ENCODE measurements at places on chromosomes 5 and 9.

- DNase-seq: peak; percentile 46
Observed at GRCh38 chr9:83707518-83707767, 315 bp downstream of the UBQLN1 start.

DNA sequence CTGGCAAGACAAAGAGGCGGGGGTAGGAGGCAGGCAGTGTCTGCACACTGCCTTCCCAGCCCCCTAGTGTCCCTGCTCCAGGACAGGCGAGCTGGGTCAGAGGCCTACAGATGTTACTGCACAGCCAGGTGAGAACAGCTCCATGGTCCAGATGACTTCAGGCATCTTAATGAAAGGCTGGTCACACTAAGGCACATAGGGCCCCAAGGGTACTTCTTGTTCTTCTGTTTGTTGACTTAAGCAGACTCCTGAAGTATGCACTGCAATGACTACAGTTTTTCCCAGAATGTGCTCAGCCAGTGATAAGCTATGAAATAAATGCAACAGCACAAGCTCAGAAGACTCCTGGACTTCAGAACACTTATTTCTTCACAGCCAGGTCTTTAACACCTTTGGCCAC, 27.4 kb downstream of the ATPSCKMT start:
- DNase-seq: no peak

GRCh38 chr9:134214766-134215419, 50.5 kb upstream of the RNU6ATAC start:
- no peak for DNase-seq

- DNase-seq: no peak
Observed at GRCh38 chr9:122058709-122059108, 34.4 kb downstream of the TTLL11 start.

- no peak for DNase-seq
Observed at GRCh38 chr9:125325826-125326225, 64.2 kb downstream of the GAPVD1 start.

DNA sequence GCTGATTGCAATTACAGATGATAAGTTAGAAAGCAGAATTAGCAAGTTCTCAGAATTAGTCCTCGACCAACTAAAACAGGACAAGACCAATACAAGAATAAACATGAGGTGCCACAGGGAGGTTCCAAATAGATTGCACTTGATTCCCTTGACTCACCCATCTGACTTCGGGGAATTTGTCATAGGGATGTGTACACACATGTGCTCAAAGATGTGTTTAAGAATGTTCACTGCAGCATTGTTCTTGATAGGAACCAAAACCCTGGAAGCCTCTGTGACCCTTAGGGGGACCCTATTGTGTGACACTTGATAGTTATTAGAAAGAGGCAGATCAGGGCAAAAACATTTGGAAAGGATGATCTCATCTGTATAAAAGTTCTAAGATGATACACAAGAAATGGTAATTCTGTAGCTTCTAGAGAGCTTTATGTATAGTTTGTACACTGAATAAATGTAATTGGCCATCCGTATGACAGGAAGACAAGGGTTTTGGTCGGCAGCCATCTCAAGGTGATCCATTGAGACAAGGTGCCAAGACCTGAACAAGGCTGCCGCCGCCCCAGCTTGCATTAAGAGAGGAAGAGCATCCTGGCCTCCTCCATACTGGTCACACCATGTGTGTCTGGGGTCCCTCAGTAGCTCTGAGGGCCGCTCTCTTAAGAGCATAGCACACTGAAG, 48.2 kb upstream of the GARNL3 start:
- no peak for DNase-seq

GRCh38 chr9:21974722-21975409, 19.3 kb downstream of the CDKN2A start:
- no peak for DNase-seq

DNA sequence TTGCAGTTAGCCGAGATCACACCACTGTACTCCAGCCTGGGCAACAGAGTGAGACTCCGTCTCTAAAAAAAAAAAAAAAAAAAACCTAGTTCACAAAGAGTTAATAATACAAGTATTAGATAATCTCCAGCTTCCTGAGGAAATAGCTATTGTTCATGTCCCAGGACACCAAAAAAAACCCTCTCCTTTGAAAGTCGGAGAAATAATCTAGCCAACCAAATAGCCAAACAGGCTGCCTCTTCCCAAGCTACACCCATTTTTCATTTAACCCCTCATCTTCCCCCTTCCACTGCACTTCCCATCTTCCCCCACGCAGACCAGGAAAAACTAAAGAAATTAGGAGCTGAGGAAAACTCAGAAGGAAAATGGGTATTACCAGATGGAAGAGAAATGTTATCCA, 23.6 kb downstream of the CNOT8 start:
- DNase-seq: no peak

DNA sequence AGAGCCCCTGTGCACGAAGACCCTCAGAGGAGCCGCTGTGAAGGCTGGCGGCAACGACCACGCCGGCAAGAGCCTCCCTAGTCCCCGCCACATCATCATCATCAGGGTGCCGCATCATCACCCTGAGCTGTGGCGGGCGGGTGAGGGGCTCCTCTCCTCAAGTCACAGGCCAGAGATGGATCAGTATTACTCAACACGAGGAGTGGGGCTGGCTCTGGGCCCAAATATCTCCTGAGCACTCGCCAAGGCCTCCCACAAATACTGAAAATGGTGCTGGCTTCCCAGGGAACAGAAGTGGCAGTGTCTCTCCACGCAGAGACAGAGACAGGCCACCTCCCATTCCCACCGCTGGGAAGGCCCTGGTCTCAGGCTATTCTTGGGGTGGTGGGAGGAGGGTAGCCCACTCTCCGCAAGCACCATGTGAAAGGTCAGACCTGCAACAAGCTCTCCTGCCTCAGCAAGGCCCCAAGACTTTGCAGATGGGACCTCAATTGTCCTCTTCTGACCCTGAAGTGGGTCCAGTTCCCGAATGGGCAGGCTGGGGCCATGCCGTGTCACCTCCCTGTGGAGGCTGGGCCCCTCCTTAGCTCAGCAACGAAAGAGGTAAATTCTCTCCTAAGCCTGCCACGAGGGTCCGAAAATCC, 39.3 kb upstream of the ZNF354A start:
- DNase-seq: no peak

- no peak for DNase-seq
Observed at GRCh38 chr9:71683598-71684235, 84.6 kb downstream of the CEMIP2 start.

DNA sequence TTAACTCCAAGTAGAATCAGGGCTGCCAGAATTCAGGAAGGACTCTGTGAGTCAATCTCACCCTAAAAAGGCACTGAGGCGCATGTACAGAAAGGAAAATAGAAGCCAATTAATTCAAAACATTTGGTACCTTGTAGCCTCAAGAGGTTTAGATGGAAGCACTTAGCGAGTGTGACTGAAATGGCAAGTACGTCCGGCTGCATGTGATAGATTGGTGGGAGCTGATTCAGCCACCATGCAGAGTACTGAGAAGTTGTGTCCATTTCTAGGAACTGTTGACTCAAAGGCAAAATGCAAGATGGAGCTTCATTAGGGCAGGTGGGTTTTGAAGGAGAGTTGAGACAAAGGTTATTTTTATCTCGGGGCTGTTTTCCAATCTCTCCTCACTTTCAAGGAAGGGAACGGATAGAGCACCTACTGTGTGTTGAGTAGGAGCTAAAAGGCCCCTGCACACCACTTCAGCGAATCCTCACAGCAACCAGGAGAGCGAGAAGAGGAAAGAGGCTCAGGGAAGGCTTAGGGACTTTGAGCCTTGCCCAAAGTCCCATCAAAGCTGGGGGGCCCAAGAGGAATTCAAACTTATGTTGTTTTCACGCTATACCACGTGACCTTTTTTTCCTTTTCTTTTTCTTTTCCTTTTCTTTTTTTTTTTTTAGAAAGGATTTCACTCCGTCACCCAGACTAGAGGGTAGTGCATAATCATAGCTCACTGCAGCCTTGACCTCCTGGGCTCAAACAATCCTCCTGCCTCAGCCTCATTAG, 34.6 kb upstream of the CPEB4 start:
- no peak for DNase-seq

DNA sequence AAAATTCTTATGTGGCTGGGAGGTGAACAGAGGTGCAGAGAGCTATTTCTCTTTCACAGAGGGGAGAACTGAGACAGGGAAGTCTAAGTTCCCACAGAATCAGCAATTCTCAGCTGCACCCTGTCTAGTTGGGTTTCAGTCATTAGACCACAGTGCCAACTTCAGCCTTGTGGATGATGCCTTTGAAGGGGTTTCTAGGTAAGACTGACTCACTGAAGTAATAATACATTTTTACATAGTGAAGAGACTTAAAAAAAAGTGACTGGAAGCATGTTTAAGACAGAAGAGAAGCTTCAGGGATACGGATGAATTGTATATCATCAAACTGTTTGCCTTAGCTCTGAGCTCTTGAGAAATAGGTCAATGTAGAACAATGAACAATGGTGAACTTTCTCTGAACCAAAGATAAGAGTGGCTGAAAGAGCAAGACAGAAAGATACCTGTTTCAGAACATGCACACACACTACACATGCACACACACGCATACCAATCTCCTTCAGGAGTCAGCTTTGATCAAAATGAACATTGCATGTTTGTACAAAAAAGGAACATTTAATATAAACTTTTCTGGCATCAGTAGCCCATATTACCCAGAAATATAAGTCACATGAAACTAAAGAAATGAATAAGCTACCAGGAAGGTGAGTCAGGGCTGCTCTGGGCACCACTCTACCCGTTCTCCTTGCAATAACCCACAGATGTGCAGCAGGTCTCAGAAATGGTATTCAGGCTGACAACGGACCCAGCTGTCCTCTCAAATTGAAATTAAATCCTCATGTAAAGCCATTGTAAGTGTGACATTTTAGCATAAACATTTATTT, 12.6 kb upstream of the FYB1 start:
- no peak for DNase-seq

GRCh38 chr5:127216143-127216542, 74.5 kb upstream of the MEGF10 start:
- DNase-seq: no peak

DNA sequence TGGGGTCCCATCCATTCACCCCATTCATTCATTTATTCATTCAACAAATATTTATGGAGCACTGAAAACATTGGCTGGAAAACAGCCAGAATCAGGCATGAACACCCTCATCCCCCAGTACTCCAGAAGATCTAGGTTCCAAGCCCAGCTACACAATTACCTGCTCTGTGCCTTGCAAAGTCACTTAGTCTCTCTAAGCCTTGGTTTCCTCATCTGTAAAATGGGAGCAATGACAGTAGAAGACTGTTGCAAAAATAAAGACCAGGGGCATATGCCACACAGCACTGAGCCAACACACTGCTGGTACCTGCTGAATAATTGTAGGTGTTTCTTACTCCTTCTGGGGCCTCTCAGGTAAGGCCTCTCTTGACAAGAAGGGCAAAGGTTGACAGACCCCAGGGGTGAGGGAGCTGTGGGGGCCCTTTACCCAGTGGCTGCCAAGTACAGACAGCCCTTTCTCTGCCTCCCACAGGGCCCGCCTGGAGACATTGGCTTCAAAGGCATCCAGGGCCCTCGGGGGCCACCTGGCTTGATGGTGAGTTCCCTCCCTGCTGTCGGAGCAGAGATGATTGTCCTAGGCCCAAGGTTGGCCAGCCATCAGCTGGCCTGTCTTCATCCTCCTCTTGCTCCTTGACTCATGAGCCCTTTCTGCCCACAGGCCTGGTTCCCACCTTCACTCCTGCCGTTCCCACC, 22.6 kb upstream of the ORM1 start:
- DNase-seq: no peak

- DNase-seq: no peak
Observed at GRCh38 chr5:44574678-44575077, 185.5 kb upstream of the FGF10 start.

DNA sequence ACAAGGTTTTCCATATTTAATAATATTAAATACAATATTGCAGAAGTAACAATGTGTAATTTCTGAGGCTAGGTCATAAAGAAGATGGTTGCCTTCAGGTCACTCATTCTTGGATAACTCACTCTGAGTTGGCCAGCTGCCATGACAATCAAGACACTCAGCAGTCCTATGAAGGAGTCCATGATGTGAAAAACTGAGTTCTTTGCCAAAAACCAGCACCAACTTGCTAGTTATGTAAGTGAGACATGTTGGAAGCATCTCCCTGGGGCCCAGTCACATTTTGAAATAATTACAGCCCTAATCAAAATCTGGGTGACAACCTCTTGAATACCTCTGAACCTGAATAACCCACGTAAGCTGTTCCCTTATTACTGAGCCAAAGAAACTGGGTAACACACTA, 453.2 kb downstream of the CDH18 start:
- DNase-seq: no peak

DNA sequence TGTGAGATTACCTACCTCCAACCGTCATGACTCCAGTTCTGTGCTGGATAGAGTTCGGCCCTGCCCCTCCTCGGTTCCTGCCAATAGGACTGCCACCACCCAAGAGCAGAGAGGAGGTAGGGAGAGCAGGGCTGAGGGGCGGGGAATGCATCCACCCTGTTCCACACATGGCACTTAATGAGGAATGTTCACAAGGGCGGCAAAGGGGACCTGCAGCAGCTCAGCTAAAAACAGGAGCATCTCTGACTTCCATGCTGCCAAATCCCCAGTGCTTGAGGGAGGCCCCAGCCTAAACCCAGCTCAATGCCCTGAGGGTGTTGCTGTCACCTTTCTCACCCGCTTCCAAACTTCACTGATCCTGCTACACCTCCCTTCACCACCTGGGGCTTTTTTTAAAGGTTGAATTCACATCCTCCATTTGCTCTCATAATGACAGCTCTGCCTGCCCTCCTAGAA, 7.8 kb upstream of the DELE1 start:
- no peak for DNase-seq

GRCh38 chr5:6715271-6715670, 2.0 kb downstream of the TENT4A start:
- no peak for DNase-seq

GRCh38 chr5:35608881-35609779, 8.5 kb upstream of the SPEF2 start:
- DNase-seq: no peak

DNA sequence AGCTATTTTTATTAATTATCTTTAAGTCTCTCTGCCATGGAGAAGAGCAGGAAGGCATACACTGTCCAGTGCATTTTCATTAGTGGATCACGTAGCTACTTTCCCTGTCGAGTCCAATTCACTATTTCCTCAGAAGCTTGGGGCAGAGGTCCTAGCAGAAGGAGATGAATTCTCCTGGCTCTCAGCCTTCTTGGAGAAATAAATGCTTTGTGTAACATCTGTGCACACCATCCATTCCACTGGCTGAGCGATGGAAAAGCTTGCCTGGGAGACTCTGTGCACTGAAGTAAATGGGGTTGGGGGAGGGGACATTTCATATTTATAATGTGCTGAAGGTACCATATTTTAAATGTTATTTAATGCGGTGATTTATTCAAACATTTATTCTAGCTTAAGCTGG, 23.4 kb downstream of the PROP1 start:
- DNase-seq: no peak

DNA sequence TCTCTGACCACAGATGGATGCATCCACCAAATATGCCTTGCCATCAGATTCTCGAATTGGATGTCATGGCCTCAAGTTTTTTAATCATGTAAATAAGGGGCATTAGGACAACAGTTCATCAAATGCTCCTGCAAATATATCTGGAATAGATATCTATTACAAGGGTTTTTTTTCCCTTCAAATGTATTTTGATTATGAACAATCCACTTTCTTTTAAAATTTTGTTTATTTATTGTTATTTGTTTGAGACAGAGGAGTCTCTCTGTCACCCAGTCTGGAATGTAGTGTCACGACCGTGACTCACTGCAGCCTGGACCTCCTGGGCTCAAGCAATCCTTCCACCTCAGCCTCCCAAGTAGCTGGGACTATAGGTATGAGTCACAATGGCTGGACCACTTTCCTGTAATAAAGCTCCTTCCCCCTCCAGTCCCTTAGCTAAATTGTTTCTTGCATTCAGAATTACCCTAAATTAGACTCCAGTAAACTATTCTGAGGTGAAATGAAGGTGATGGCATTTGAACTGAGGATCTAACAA, 1412.1 kb downstream of the EFNA5 start:
- no peak for DNase-seq

Measured in stimulated activated CD4-positive, alpha-beta T cell treated with anti-CD3 and anti-CD28 coated beads, Interleukin-1b, Interleukin-23, amount 100 ng/mL, for 24 hours (primary cell).